Memory B cell (primary cell): ENCODE measurements at places on chromosomes 11 and 22.

DNA sequence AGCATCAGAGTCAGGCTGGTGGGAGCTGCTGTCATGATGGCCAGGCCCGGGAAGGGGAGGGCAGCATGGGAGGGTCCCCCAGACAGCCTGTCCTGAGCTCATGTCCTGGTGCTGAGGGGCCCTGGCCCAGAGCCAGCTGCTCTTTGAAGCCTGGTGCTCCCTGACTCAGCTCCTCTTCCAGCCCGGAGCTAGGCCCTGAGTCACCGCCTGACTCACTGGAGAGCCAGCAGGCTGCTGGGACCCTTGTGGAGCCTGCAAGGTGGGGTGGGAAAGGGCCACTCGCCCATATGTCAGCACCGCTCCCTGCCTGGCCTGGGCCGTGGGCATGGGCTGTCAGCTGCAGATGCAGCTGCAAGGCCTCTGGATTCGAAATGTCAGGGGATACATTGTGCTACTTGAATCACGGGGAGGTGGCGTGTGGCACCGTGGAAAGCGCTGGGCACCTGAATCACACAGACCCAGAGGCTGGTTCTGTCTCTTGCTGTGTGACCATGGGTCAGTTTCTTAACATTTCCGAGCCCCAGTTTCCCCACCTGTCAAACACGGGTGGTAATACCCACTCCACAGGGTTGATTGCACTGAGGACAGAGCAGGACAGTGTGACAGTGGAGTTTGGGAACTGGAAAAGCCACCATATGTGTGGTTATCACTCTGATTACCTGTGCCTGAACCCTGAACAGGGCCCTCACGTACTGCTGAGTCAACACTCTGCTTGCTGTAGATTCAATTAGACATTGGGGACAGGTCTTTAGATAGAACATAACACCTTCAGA lies 4.4 kb downstream of the CACNA1I start:
- H3K36me3 ChIP-seq = no peaks in the 10 kb centered on the region
- H3K4me3 ChIP-seq = no peak overlapping the region
- H3K27me3 ChIP-seq = peaks cover 18% of the 10 kb centered on the region
- no peak for DNase-seq

DNA sequence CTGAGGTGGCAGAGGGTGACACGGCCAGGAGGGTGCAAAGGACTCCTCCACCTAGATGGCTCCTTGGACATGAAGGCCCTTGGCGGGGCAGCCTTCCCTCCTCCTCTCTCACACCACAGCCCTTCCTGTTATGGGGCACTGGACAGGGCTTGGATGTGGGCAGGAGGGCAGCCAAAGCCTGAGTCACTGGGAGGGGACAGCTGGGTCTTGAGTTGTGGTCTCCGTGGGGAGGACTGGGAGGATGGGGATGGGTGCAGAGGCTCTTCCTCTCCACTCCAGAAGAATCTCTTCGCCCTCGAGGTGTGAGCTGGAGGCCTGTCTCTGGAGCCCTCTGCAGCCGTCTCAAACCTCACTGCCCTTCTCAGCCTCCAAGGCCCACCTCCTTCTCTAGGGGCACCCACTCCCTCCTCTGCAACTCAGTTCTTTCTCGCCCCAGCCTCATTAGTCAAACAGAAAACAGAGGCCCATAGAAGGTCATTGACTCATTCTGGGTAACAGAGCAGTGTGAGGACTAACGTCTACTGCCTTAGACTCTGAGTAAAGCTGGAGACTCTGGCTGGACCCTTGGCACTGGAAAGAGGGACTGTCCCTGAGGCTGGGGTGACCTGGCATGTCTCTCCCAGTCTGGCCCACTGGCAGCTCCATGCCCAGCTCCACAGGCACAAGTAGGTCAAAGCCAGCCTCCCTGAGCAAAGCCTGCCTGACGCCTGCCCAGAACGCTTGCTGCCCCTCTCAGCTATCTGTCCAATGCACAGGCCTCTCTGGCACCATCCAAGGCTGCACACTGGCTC lies 47.5 kb upstream of the CDON start:
- H3K4me3 ChIP-seq = no peak overlapping the region
- no peak overlapping the region for H3K27ac ChIP-seq
- no peaks in the 10 kb centered on the region for H3K36me3 ChIP-seq
- DNase-seq = no peak
- peaks cover 4% of the 10 kb centered on the region for H3K27me3 ChIP-seq

DNA sequence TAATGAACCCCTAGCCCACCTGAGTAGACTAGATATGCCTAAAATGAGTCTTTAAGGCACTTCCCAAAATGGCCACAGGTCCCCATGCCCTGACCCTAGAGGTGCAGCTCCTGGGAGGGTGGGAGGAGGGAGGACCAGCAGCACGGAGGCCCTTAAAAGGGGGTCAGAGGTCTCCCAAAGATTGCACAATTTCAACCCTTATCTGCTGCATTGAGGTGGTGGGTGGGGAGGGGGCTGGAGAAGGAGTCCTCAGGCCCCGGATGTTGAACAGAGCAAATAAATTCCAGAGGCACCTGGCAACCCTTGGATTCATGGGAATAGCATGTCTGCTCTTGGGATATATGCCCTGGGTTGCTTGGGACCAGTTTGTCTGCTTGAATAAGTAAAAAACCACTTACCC lies 57.6 kb downstream of the NAV2 start:
- no peak overlapping the region for H3K4me3 ChIP-seq
- no peak overlapping the region for H3K27ac ChIP-seq
- no peaks in the 10 kb centered on the region for H3K36me3 ChIP-seq
- H3K27me3 ChIP-seq = peaks cover 14% of the 10 kb centered on the region

GRCh38 chr11:76561245-76561644 lies 109.3 kb downstream of the LRRC32 start:
- peaks cover 21% of the 10 kb centered on the region for H3K27me3 ChIP-seq
- H3K4me1 ChIP-seq = peaks cover 2% of the 10 kb centered on the region
- no peaks in the 10 kb centered on the region for H3K36me3 ChIP-seq
- no peak overlapping the region for H3K27ac ChIP-seq
- DNase-seq = no peak
- H3K4me3 ChIP-seq = no peak overlapping the region

- peak; percentile 45 for DNase-seq
- no peaks in the 10 kb centered on the region for H3K27me3 ChIP-seq
- peak overlapping the region; percentile 76 for H3K4me3 ChIP-seq
- peak overlapping the region; percentile 92 for H3K27ac ChIP-seq
- H3K36me3 ChIP-seq = peaks cover 13% of the 10 kb centered on the region
- peaks cover 57% of the 10 kb centered on the region for H3K4me1 ChIP-seq
These were observed 2.8 kb downstream of the CORO1B start for GRCh38 chr11:67440229-67441097.

- H3K4me1 ChIP-seq = peaks cover 7% of the 10 kb centered on the region
- H3K27me3 ChIP-seq = no peaks in the 10 kb centered on the region
- no peak overlapping the region for H3K4me3 ChIP-seq
These were observed 1.4 kb upstream of the NR1H3 start for GRCh38 chr11:47256374-47256773.

GRCh38 chr11:33633251-33634003 lies 67.2 kb downstream of the C11orf91 start:
- H3K4me3 ChIP-seq = no peak overlapping the region
- H3K27ac ChIP-seq = no peak overlapping the region
- no peak for DNase-seq
- no peaks in the 10 kb centered on the region for H3K4me1 ChIP-seq
- H3K27me3 ChIP-seq = peaks cover 16% of the 10 kb centered on the region

DNA sequence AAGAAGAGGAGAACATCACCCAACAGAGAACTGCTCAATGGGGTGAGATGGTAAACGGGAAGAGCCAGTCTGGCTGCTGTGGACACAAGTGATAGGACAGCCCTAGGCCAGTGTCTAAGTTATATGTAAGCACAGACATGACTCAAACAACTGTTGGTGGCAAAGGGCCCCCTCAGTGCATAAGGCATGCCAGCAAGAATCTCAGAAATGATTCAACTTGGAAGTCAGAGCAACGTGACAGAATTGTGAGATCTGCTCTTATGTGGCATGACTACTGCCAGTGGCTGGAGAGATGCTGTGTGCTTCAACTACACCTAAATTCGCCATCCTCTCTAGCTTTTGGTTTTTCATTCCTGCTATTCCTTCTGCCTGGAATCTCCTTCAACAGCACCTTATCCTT lies 7.4 kb downstream of the SLN start:
- no peak for DNase-seq
- H3K27me3 ChIP-seq = peaks cover 14% of the 10 kb centered on the region
- H3K36me3 ChIP-seq = no peaks in the 10 kb centered on the region
- no peak overlapping the region for H3K4me3 ChIP-seq

- H3K27me3 ChIP-seq = no peaks in the 10 kb centered on the region
- H3K27ac ChIP-seq = peak overlapping the region; percentile 98
- H3K36me3 ChIP-seq = no peaks in the 10 kb centered on the region
- H3K4me1 ChIP-seq = peaks cover 53% of the 10 kb centered on the region
- peak overlapping the region; percentile 14 for H3K4me3 ChIP-seq
These were observed 23.7 kb upstream of the SESN3 start for GRCh38 chr11:95254716-95255115.

DNA sequence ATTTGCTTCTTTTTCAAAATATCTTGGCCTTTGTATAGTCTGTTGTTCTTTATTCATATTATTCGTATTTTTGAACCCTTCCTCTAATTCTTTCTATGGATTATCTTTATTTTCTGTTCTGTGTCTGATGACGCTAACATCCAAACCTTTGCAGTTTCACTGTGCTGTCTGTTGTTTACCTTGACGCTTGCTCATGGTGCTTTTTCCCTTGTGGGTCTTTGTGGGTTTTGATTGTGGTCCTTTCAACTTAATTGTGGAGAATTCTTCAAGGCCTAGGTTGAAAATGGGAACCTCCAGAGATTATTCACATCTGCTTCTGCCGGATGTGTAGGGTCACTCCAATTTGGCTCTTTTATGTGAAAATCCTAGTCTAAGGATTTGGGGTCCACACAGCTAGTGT lies 34.6 kb downstream of the PARVG start:
- H3K27me3 ChIP-seq = no peaks in the 10 kb centered on the region
- H3K4me1 ChIP-seq = peaks cover 4% of the 10 kb centered on the region
- no peak for DNase-seq
- peaks cover 14% of the 10 kb centered on the region for H3K36me3 ChIP-seq
- H3K4me3 ChIP-seq = no peak overlapping the region

GRCh38 chr11:119754656-119755355 lies 25.8 kb upstream of the NECTIN1 start:
- H3K4me3 ChIP-seq = no peak overlapping the region
- peaks cover 15% of the 10 kb centered on the region for H3K4me1 ChIP-seq
- H3K36me3 ChIP-seq = no peaks in the 10 kb centered on the region
- no peak for DNase-seq
- peaks cover 4% of the 10 kb centered on the region for H3K27me3 ChIP-seq

DNA sequence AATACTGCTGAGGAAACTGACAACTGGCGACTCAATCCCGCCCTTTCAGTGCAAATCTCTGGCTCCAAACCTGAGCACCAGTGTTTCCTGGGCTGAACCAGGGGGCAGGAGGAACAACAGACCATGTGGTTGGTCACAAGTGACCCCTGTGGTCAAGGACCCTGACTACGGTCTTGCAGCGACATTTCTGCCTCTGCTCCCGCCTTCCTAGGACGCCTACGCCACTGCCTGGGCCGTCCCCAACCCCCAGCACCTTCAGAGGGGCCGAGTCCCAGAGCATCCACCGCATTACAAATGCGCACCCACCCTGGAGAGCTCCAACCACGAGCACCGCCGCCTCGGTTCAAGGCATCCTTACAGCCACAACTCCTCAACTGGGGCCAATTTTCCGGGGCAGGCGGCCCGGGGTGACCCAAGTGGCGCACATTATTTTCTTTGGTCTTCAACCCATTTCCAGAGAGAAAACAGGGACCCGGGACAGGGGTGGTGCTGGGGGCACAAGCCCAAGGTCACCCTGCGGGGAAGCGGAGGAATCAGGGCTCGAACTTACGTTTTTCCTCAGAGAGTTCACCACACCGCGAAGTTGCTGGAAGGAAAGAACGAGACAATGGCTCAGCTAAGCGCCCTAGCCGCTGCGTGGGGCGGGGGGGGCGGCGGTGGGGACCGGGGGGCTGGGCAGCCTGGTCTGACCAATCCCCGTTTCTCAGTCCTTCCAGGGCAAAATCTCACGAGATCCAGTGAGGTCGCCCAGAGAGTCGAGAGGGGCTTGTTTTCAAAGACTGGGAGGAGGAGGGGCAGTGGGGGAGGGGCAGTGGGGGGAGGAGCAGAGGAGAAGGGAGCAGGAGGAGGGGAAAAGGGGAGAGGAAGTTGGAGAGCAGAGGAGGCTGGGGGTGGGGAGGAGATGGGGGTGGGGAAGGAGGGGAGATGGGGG lies 1.8 kb downstream of the PRAME start:
- H3K27ac ChIP-seq = no peak overlapping the region
- no peak for DNase-seq
- peaks cover 7% of the 10 kb centered on the region for H3K4me1 ChIP-seq
- no peak overlapping the region for H3K4me3 ChIP-seq
- H3K27me3 ChIP-seq = no peaks in the 10 kb centered on the region
